ENCODE measurements at places on chromosomes 1 and 21.

- DNase-seq = no peak
Observed at GRCh38 chr1:6601923-6602668, 573 bp downstream of the KLHL21 start.

- no peak for DNase-seq
Observed at GRCh38 chr1:181947441-181947840, 114.1 kb downstream of the ZNF648 start.

DNA sequence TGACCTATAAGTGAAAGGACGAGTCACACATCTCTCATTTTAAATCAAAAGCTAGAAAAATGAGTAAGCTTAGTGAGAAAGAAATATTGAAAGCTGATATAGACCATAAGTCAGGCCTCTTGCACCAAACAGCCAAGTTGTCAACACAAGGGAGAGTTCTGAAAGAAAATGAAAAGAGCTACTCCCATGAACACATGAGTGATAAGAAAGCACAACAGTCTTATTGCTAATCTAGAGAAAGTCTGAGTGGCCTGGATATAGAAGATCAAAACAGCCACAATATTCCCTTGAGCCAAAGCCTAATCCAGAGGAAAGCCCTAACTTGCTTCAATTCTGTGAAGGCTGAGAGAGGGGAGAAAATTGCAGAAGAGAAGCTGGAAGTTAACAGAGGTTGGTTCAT, 175.0 kb downstream of the SMYD3 start:
- DNase-seq = no peak

- DNase-seq = no peak
Observed at GRCh38 chr1:226491093-226491850, 57.3 kb upstream of the STUM start.

DNA sequence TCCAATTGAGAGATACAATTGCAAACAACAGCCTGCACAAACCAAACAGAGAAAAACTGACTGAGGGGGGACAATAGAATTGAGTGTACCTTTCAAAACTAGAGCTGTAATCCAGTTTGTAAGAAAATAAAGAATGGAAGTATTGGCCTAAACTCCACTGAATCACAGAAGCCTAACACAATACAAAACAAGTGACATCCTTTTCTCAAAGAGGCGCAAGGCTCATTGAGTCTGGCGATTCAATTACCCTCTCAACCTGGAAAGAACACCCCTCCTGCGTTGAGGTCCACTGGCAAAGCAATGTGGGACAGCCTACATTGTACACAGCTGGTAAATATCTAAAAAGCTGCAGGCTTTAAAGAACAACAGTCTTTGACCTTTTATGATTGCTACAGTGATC, 182.6 kb downstream of the DPYD start:
- DNase-seq = no peak

GRCh38 chr1:27648602-27649305, 13.8 kb upstream of the FGR start:
- no peak for DNase-seq

Measured in T-helper 2 cell (primary cell).